ENCODE measurements at places on chromosomes 3 and 15. TPM values are rescaled to one million over a fixed set of nuclear protein-coding genes. Genes with fewer than 3 reads are reported as not detected.

DNA sequence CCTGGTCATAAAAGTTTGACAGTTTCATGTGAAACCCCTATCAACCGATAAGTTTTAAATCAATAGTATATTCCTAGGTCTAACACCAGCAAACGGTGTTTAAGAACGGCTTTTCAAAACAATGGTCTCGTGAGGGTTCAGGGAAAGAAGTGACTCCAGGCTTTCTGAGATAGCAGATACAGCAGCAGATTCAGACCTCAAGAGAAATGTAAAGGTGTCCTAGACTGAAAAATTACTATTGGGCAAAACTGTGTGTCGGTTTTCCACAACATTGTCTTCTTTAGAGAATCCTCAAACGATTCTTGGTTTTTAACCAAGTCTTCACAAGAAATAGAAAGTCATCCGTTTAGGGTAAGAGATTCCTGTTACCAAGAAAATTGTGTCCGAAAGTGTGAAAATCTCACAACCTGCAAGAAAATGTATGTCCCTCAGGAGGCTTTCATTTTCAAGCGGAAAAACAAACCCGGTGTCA, 1.2 kb downstream of the SETD2 start:
- no peak for DNase-seq

DNA sequence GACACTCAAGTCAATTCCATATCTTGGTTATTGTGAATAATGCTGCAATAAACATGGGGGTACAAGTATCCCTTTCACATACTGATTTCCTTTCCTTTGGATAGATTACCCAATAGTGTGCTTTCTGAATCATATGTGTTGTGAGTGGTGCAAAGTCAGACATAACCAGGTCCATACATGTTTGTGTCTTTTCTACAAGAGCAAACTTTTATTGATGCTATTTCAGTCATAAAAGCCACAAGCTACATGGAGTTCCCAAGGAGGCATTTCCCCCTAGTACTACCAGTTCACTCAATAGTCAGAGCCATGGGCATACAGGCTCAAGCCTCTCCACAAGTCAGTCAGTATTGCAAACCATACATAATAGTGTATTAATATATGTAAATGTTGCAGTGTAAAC, 10.1 kb downstream of the CEP63 start:
- DNase-seq: peak; percentile 74

DNA sequence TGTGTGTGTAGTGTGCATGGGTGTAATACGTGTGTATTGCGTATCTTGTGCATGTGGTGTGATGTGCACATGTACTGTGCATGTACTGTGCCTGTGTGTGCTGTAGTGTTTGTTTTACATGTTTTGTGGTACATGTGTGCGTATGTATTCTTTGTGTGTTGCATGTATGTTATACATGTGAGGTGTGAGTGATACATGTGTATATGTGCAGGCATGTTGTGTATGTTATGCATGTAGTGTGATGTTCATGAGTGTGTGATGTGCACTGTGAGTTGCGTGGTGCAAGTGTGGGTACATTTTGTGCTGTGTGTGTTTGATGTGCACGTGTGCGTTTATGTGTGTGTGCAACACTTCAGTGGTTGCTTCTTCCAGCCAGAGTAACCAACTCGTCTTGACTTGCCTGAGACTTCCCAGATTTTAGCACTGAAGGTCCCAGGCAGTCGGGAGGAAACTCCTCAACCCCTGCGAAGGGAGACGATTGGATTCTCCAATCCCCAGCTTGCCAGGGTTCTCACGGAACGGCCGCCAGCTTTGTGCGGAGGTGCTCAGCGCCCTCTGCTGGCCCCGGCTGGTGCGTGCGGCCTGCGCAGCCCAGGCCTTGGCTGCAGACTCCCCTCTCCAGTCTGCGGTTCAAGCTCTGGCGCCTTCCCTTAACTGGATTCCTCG, 3.6 kb downstream of the GALNT15 start:
- peak; percentile 74 for DNase-seq

Gene SYNM
- 0.21 TPM for total RNA-seq

- DNase-seq: no peak
Observed at GRCh38 chr3:16216373-16216935, 42.0 kb downstream of the GALNT15 start.

GRCh38 chr3:88267-88666, 108.3 kb upstream of the CHL1 start:
- DNase-seq: no peak

GRCh38 chr3:194315965-194316361, 35.2 kb downstream of the CPN2 start:
- peak; percentile 23 for DNase-seq

Gene ADAMTS9
- 0.07 TPM for total RNA-seq

GRCh38 chr15:31470756-31471155, 144.1 kb downstream of the KLF13 start:
- no peak for DNase-seq

DNA sequence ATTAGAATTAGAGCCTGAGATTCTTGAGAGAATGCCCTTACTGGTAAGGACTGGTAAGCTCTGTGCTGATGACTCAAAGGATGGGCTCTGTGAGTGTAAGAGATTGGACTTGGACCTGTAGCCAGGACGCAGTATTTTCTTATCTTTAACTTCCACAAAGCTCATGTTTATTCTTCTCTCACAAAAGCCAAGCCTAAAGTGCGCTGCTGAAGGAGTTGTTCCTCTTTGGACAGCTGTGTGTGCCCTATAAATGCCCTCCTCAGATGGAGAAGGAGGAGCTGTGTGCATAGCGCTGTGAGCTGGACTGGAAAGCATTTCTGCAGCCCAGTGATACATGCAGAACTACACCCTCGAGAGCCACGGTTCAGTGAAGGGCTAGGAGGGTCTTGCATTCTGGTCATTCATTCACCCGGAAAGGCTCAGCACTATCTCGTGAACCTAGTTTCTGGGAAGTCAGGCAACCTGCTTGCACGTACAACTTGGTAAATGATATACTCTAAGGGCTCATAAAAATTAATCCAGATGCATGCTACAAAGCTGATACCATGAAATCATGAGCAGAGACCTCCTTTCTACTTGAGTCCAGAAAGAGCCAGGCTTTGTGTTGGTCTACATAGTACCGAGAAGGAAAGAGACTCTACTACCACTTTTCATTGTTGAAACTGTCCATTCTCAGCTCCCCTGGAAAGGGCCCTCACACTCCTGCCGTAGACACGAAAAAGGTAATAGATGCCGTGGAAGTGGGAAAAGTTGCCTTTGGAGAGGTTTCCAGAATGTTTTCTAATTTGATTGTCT, 103.0 kb upstream of the TBL1XR1 start:
- no peak for DNase-seq

Gene CRYGS
- 1.1 TPM for total RNA-seq

- no peak for DNase-seq
Observed at GRCh38 chr15:90039996-90040395, 38.9 kb downstream of the ZNF710 start.

DNA sequence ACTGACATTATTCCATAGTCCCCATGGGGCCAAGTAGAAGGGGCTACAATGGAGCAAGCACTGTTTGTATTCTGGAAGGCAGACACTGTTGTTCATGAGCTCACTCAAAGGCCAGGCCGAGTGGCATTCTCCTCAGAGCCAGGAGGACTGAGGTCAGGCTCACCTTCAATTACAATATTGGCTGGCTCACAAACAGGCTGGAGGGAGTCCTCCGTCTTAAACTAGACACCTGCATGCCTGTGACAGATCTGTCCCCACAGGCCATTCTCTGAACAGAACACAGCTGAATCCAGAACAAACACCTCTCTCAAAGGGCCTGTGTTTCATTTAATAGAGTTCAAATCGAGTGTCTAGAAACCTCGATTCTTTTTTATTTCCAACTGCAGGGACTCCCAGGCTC, 347.4 kb upstream of the PPP2R3A start:
- DNase-seq: no peak

Gene PARP14
- 60.9 TPM for total RNA-seq

DNA sequence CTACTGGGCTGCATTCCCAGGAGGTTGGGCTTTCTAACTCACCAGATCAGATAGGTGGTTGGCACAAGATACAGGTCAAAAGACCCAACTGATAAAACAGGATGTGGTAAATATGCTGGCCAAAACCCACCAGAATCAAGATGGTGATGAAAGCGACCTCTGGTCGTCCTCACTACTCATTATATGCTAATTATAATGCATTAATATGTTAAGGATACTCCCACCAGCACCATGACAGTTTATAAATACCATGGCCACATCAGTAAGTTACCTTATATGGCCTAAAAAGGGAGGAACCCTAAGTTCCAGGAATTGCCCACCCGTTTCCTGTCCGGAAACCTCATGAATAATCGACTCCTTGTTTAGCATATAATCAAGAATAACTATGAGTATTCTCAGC, 31.6 kb downstream of the CFAP44 start:
- DNase-seq: no peak

DNA sequence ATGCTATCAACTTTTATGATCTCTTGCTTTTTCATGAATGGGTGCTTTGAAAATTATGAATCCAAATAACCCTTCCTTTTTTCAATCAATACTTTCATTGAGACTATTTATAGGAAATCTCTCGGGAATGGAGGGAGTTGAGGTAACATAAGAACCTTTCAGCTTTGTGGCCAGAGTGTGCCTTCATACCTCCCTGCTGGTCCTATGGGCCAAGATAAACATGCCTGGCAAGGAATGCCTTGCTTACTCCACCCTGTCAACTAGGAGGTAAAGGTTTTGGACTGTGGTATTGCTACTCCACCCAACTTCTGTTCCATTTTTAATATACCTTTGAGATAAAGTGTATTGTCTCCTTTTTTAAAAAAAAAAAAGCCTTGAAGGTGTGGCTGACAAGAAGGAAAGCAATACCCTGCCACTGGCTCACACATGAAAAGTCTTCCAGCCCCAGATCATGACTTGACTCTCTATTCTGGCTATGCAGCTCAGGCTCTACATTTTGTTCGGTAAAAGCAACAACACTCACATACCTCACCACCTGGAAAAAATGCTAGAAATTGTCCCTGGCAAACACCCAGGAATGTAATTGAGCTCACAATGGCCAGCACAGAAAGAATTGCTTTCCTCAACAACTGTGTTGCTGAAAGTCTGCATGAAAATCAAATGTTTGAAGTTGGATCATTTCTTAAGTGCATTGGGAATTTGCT, 35.8 kb downstream of the COL8A1 start:
- DNase-seq: peak; percentile 75

GRCh38 chr3:33149342-33149741, 35.5 kb downstream of the CRTAP start:
- no peak for DNase-seq

- no peak for DNase-seq
Observed at GRCh38 chr3:80734920-80735319, 967.1 kb upstream of the ROBO1 start.

DNA sequence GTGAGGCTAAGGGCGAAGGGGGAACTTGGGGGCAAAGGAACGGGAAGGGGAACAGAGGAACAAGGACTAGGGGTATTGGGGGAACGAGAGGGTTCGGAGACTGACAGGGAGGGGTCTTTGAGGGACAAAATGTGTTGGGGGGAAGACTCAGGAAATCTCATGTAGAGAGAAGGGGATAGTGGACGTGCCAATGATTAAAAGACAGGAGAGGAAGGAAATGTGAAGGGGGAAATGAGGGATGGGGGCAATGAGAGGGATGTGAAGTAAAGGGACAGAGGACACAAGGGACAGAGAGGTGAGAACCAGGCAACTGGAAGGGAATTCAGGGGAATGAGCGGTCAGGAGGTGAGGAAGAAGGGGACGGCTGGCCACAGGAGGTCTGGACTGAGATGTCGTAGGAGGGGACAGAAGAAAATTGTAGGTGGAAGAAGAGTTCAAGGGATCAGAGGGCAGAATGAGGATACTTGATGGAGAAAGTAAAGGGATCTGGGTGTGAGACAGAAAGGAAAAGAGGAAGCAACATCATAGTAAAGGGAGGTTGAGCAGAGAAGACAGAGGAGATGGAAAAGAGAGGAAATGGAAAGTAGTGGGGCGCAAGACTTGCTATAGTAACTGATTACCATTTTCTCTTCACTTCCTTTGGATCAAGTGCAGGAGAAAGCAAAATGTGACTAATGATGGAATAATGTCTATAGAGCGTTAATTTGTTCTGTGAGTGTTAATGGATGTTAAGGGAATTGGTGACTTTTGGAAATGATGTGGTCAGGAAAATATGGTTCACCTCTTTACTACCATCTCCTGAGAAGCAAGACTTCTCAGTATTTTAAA, 749 bp downstream of the RAB8B start:
- DNase-seq: no peak

DNA sequence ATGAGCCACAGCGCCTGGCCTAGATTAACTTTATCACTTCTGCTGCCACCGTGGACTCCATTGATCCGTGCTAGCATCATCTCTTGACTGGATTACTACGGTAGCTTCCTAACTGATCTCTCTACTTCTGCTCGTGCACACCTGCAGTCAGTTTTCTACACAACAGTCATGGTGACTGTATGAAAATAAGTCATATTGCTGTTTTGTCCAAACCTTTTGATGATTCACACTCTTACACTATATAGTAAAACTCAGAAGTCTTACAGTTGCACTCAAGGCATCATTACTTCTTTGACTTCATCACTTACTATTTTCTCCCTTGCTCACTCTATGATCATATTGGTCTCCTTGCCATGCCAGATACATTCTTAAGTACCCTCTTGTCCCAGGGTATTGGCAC, 10.1 kb downstream of the PDCD6IP start:
- no peak for DNase-seq

Gene RSL24D1
- total RNA-seq: 89.3 TPM

DNA sequence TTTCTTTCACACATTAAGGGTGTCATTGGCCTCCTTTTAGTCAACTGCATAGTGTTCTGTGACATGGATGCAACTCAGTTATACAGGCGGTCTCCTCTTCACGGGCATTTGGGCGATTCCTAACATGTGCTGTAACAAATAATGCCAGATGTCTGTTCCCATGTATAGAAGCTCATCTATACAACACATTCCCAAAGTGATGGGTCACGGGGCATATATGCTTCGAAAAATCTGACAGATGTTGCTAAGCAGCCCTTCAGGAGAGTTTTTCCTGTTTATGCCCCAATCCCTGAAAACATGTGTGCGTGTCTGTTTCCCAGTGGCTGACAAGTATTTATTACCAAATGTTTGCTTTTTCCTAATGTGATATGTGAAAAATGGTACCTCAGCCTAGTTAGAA, 25.8 kb downstream of the LRRK1 start:
- DNase-seq: no peak

Gene PRKCI
- 52.4 TPM for total RNA-seq

Gene INSYN1
- 0.24 TPM for total RNA-seq

DNA sequence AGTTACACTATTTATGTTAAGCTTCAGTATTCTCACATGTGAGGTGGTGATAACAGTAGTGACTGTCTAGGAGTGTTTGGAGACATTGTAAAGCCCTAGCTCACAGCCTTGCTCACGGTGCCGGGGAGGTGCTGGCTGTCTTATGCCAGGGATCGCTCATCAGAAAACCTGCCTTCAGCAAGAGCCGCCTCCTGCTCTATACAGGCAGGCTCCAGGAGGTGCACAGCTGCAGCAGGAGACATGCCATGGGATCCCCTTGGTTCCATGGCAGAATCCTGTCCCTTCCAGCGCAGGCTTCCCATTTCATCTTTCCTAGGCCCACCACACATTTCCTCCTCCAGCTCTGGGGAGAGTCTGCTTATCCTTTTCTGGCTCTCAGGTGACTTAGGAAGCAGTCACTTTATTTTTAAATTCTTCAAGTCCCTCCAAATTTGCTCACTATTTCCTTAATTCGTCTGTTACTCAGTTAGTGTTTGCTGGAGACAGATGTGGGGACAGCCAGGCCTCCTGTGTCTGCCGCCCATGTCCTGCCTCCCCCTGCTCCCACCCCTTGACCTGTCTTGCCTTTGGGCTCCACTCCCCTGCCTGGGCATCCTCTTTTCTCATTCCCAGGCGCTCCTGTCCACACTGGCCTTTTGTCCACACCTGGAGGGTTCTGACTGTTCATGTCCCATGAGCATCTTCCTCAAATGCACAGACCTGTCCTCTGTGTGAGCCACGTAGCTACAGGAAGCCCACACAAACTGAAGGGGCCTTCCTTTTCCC, 31.7 kb downstream of the SLCO2A1 start:
- no peak for DNase-seq

GRCh38 chr15:100468285-100468684, 60.5 kb downstream of the CERS3 start:
- no peak for DNase-seq

All from foreskin keratinocyte (primary cell).